ENCODE measurements at places on chromosomes 5 and 9.

DNA sequence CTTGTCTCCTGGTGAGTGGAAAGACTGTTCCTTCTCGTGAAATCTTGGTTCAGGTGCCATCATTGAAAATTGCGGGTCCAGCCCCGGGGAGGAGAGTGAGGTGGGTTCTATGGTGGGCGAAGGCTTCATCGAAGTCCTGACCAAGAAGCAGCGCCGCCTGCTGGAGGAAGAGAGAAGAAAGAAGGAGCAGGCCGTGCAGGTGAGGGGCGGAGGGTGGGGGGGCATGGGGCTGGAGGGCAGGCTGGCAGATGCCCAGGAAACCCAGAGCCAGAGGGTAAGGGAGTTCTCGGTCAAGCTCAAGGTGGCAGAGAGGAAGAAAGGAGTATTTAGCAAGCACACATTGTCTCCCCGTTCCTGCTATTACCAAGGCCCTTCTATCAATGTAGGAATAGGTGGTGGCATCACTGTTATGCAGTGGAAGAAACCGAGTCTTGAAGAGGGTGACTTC, 24.3 kb upstream of the POMT1 start:
- DNase-seq = no peak

- no peak for DNase-seq
Observed at GRCh38 chr9:114110180-114110579, 11.1 kb upstream of the KIF12 start.

- no peak for DNase-seq
Observed at GRCh38 chr9:72042928-72043327, 17.5 kb downstream of the C9orf57 start.

- DNase-seq = no peak
Observed at GRCh38 chr5:11903614-11904264, 507 bp downstream of the CTNND2 start.

DNA sequence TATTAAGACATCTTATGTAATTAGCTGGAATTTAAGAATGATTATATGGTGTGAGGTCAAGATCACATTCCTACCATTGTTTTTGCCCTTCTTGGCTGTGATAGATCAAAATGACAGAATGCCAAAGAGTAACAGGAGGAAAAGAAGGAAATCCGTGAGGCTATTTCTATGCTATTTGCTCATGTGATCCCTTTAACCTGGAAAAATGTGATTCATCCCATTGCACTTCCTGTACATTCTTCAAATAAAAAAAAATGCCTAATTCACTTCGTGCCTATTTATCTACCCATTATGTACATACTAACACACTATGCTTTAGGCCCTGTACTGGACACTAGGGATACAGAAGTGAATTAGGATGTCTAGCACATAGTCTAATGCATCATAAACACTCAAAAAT, 154.1 kb upstream of the PAPPA start:
- DNase-seq = no peak

DNA sequence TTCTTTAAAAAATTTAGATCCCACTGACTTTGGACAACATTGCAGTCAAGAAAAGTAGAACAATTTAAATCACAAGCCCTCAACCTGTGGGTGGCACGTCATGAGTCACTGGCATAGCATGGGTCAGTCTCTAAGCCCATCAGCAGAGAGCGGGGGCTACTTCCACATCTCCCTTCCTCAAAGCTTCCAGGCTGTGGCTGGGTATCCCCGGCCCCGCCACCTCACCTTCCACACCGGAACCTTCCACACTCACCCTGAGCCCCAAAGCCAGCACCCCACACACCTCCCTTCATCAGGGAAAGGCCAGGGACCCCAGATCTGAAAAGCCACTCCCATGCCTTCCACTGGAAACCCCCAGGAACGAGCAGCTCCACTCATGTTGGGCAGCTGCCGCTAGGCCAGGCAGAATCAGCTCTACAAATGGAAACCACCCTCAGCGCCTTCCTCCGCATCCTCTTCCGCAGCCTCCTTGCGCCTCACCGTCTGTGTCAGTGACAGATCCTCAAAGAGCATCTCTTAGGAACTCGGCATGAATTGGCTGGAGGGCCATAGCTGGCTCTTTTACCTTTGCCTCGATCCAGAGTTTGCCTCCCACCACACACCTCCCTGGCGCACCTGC, 156.5 kb downstream of the ERCC6L2 start:
- no peak for DNase-seq

DNA sequence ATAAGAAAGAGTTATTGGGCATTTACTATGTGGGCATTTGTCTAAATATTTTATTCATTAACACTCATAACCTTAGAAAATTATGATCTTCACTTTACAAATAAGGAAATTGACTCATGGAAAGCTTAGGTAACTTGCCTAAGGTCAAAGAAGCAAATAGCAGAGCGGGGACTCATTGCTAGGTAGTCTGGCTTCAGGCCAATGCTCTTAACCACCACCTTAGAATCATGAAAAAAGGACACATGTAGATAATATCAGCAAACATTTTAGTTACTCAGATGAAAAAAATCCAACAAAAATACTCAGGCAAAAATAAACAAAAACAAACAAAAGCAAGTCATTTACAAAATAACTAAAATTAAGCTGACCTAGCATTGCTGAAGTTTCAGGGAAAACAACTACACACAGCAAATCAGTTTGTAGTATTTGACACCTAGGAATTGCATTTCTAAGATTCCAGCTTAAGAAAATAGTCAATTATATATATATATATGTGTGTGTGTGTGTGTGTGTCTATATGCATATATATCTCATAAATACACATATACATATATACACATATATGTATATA, 166.0 kb downstream of the HMHB1 start:
- DNase-seq = no peak

GRCh38 chr9:112038017-112038408, 137.1 kb downstream of the SUSD1 start:
- DNase-seq = no peak

GRCh38 chr9:92138157-92138959, 23.1 kb upstream of the SPTLC1 start:
- DNase-seq = no peak

- no peak for DNase-seq
Observed at GRCh38 chr5:44679214-44679613, 129.5 kb upstream of the MRPS30 start.

- no peak for DNase-seq
Observed at GRCh38 chr9:10443868-10444204, 169.0 kb downstream of the PTPRD start.

Data from thoracic aorta (tissue), 2 donors.